ENCODE measurements at places on chromosomes 1 and 21.

DNA sequence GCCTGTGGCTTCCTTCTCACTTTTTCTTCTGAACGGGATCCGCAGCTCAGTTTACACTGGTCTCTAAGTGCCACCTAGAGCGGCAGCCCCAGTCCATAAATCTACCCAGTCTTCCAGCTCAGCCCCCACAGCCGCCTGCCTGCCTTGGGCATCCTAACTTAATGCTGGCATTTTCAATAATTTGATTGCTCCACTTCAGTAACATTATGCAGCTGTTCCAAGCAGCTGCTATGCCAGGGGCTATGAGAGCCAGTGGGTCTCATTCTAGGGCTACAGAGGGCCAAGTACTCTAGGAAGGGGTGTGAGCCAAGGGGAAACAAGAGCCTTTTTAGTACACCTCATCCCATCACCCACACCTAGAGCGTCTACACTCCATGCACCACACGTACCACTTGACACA, 48.4 kb upstream of the COA6 start:
- DNase-seq, result no peak

DNA sequence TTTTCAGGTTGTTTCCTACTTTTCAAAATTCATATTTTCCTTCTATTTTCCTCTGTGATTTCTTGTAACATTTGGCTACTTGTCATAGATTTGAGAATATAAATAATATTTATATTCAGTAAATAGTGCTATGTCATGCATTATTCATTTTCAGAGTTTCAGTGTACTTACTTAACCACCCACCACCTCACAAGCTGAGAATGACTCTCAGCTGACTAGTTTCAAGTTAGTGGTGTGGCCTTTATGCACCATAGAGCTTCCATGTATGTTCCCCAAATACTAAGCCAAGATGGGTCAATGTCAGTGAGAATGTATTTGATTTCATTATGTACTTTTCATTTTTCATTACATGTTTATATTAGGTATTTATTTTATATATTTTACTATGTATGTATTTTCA, 56.9 kb upstream of the RGS1 start:
- DNase-seq, result no peak

DNA sequence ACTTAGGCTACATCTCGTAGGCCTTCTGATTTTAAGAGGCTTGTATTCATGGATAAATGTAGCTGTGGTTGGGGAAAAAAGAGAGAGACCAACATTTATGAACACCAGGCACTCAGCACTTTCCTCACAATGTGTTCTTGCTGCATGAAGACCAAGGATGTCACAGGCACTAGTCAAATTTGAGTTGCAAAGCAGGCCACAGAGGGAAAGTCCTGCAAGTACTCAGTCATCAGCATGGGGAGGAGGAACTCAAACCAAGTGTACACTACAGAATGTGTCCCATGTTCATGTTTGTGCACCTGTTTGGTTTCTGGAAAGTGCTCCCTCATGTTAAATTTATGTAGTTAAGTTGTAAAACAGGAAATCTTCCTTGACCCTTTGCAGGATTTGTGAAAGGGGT, 8.7 kb upstream of the MAP3K7CL start:
- no peak for DNase-seq

- DNase-seq, result no peak
Measured at GRCh38 chr1:2103266-2103900, 53.2 kb downstream of the PRKCZ start.

- no peak for DNase-seq
Measured at GRCh38 chr1:29835874-29836273, 599.6 kb downstream of the PTPRU start.

- DNase-seq, result no peak
Measured at GRCh38 chr1:205580140-205580922, 51.5 kb downstream of the ELK4 start.

DNA sequence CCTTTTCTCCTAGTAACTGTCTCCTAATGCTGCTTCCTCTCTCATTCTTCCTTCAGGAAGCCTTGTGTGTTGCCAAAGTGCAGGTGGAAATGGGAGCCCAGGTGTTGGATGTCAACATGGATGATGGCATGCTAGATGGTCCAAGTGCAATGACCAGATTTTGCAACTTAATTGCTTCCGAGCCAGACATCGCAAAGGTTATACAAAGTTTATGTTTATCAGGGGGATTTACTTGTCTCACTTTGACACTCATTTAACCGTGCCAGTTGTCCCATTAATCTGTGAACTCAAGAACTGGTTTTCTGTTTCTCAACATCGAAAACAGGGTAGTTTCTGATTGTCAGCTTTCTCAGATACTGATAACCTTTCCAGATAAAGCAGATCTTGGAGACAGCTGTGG, 40.4 kb downstream of the MTR start:
- DNase-seq, result no peak

- DNase-seq, result no peak
Measured at GRCh38 chr1:40803447-40803846, 19.9 kb downstream of the KCNQ4 start.

GRCh38 chr1:201309416-201309815, 26.1 kb downstream of the PKP1 start:
- peak; percentile 81 for DNase-seq

- no peak for DNase-seq
Measured at GRCh38 chr1:244860078-244860477, 4.3 kb downstream of the HNRNPU start.

GRCh38 chr1:226943156-226943555, 3.1 kb downstream of the COQ8A start:
- no peak for DNase-seq

DNA sequence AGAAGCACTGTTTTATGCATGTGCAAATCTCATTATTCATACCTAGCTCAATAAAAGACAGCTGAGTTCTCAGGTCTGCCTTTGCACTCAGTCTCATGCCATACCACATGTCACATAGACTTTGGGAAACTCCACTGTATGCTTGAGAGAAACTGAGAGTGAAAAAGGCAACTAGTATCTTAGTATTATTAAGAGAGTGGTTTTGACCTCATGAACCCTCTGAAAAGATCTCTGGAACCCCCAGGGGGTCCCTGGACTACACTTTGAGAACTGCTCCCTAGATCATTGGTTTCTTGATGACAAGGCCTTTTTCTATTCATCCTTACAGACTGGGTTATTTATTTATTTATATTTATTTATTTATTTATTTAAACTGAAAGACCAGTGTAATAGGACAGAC, 3.7 kb upstream of the RHEX start:
- DNase-seq, result no peak

GRCh38 chr1:30044656-30045144, 678.7 kb downstream of the MATN1 start:
- no peak for DNase-seq

DNA sequence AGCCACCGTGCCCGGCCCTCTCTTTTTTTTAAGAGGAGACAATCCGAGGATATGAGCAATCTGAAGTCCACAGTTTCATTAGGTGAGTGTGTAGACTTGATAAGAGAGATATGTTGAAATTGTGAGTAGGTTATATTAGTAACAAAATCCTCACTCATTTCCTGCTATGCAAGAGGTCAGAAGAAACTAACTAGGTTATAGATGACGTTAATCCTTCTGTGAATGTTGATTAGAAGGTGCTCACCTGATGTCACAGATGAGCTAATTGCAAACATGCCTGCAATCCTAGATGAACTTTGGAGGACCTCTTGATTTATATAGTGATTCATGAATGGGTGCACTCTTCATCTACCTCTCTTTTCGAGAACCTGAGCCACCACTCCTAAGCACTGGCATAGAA, 29.3 kb downstream of the NTMT2 start:
- no peak for DNase-seq

DNA sequence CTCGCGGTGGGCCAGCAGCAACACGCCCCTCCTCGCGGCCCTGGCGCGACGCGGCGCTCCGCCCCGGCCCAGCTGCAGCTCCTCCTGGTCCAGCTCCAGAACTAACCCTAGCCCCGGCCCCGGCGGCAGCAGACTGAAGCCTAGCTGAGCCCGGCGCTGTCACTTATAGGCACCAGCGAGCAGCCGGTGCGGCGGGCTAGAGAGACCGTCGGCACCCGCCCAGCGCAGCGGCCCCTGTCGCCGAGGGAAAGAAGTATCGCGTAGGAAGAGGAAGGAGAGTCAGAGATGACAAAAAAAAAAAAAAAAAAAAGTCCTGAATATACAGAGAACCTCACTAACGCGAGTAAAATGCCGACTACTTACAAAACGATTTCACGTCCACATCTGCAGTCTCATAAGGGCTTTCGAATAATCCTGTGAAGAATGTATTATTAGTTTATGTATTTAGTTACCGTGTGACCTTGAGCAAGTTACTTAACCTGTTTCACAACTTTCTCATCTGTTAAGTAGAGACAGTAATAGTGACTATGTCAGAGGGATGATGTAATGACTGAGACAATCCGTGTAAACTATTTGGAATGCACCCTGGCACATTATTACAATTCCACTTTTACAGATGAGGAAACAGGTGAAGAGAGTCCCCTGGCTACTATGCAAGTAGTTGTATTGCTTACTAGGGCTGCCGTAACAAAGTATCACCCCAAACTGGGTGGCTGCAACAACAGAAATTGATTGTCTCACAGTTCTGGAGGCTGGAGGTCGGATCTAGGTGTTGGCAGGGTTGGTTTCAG, at the start of gene SLC9A1:
SLC9A1 (minus strand) TSS at position 135 of the 791 bp plus-strand sequence. CDS start 791 bp downstream, outside the sequence.
- peak; percentile 95 for DNase-seq

- DNase-seq, result no peak
Measured at GRCh38 chr1:59671066-59671952, 143.4 kb upstream of the HOOK1 start.

DNA sequence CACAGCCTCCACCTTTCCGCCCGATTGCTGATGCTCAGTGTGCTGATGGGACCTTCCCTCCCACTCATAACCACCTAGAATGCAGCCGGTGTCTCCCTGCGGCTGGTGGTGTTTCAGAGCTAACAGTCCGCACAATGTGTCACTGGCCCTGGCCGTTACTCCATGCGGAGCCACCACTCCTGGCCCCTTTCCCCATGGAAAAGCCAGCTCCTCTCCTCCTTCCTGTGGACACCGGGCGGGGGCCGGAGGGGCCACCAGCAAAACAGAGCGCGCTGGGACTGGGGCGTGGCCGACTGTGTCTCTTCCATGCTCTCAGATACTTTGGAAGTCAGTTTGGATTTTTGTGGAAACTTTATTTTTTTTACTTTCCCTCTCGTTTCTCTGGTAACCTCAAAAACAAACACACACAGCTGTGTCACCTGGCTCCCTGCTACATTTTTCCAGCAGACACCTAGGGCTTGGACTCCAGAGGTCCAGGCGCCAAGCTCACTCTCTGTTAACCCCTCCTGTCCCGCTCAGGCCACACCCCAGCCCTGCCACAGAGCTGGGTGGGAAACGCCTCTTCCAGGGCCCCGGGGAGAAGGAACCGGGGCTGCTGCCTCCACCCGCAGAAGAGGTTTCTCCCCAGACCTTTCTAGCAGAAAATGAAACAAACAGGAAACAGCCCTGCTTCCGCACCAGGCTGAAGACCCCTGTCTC, 32.5 kb upstream of the COL6A2 start:
- no peak for DNase-seq

DNA sequence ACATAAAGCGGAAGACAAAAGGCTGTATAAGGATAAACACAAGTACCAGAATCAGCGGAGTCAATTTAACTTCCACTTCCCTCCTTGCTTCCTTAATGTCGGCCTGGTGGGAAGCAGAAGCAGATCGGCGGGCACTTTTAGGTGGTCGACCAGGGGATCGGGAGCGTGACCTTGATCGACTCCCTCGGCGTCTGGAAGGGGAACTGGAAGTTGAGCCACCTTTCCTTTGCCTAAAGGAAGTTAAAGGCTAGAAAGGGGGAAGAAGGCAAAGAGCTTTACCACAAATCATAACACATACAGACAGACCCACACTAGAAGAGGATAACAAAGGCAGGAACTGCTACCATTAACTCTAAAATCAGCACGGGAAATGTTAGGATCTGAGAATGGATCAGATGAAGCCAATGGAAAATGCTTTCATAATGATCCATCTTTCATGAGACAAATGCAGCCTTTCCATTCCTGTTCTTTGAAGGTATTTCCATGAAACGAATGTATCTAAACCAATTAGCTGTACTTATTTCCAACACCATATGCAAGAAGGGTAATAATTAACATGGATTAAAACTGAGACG, 5.7 kb downstream of the LBR start:
- no peak for DNase-seq

DNA sequence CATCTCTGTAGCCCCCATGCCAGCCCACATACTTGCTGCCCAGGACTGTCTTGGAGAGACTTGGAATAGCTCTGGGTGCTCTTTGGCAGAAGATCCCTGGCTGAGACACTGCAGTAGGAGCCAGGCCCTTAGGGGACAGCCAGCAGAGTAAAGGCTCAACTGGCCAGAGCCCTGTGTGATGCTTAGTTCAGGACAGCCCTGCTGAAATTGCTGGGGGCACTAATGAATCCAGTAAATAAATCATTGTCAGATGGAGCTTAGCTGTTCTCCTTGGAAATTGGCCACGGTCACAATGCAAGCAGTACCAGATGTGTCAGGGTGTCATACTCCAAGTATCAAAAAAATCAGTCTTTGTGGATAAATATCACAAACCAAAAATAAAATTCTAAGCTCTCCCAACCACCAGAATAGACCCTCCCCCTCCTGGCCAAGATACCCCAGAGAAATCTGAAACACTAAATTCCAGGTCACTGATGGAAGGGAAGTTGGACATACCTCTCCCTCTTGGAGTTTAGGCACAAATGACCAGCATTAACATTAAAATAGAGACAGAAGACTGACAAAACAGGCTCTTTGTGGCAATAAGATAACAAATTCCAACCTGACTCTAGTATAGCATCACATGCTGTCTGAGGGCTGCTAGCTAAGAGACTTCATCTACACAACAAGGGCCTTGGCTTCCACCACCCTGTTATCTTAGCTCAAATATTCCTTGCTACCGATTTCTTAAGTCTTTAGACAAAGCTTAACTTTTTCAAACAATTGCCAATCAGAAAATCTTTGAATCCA, 83.2 kb upstream of the DNAH14 start:
- DNase-seq, result no peak

GRCh38 chr1:212780759-212781158, 10.8 kb downstream of the NSL1 start:
- DNase-seq, result no peak

DNA sequence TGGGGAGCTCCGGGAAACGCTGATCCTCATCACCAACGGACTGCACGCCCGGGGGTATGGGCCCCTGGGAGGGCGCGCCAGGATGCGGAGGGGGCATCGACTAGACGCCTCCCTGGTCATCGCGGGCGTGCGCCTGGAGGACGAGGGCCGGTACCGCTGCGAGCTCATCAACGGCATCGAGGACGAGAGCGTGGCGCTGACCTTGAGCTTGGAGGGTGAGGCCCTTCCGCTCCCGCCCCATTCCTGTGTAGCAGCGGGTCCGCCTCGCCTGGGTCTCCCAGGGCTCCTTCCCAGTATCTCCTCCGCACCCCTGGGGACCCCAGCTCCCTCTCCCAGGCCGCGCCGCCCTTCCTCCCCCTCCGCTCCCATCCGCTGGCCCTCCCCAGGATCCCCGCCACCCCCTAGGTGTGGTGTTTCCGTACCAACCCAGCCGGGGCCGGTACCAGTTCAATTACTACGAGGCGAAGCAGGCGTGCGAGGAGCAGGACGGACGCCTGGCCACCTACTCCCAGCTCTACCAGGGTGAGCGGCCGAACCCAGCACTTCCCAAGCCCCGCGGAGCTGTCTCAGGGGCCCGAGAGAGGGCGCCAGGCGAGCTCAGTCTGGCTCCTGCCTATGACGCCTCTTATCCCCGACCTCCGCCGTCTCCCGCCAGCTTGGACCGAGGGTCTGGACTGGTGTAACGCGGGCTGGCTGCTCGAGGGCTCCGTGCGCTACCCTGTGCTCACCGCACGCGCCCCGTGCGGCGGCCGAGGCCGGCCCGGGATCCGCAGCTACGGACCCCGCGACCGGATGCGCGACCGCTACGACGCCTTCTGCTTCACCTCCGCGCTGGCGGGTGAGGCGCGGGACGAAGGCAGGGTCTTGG, 5.0 kb downstream of the HAPLN2 start:
- DNase-seq, result no peak

GRCh38 chr1:107991371-107992066, 26.5 kb upstream of the VAV3 start:
- peak; percentile 64 for DNase-seq
